Dermis blood vessel endothelial cell (primary cell): ENCODE measurements at places on chromosomes 16 and 17.
A peak's percentile ranks its signal among the peaks of the same experiment; 100 is the strongest.

DNA sequence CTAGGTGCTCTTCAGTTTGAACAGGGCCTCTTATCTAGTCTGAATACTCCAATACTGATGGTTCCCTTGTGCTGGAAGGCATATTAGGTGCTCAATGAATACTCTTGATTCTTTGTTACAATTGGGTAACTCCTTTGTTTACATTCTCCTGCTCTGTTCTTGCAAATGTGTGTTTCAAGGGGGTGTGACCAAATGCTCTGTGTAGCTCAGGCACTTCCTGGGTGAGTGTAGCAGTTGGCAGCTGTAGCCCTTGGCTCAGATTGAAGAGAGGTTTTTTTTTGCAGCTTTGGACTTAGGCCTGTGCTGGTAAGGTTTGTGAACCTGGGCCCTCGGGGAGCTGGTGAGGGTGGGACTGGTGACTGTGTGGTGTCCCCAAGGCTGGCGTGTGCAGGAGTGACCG lies 20.2 kb downstream of the TBCD start:
- no peak for DNase-seq

DNA sequence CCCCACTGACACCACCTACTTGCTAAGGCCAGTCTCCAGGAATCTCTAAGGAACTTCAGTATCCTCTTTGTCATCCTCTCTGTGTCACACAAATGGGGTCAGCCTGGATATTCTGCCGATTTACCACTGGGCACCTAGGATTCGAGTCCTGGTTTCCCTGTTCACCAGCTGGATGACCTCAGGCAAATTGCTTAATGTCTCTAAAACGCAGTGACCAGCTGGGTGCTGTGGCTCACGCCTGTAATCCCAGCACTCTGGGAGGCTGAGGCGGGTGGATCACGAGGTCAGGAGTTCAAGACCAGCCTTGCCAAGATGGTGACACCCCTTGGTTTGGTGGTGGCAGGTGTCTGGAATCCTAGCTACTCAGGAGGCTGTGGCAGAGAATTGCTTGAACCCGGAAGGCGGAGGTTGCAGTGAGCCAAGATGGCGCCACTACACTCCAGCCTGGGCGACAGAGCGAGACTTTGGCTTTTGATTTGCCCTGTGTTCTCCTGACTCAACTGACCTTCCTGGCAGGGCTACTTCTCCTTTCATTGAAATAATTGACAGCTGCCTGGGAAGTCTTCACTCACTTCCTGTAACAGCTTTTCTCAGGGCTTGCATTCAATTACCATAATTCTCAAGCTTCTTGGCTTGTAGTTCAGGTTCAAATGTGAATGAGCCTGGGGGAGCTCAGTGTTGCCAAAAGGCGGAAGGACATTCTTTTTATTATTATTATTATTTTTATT lies 15.4 kb downstream of the SYCE1L start:
- DNase-seq: peak; percentile 52

DNA sequence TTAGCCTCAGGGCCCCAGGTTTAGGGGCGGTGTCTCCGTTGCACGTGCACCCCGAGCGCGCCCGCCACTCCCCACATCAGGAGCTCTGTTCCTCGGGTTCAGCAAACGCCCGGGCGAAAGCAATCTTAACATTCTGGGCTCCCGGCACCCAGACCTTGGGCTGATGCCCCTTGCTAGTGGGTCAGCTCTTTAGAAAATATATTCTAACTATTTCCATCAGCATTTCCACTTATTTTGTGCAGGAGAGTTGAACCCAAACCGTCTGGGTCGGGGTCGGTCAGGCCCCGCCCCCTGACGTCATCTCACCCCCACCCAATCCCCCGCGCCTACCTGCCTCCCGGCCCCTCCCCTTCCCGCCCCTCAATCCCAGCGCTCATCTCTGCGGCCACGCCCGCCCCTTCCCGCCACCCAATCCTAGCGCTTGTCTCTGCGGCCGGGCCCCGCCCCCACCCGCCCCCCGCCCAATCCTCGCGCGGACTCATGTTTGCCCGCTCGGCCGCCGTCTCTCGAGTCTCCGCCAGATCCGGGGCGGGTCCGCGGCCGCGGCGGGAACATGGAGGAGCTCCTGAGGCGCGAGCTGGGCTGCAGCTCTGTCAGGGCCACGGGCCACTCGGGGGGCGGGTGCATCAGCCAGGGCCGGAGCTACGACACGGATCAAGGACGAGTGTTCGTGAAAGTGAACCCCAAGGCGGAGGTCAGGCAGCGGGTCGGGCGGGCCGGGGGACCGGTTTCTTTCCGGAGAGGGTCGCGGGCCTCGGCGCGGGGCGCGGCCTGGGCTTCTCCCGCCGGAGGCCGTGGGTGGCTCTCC lies at the start of gene FN3KRP:
Gene FN3KRP (plus strand): TSS at position 504 of the 808 bp plus-strand sequence. CDS start 50 bp downstream, at position 554.
- DNase-seq: peak; percentile 94

GRCh38 chr17:8140065-8141029 lies 11.9 kb downstream of the PER1 start:
- DNase-seq: no peak

DNA sequence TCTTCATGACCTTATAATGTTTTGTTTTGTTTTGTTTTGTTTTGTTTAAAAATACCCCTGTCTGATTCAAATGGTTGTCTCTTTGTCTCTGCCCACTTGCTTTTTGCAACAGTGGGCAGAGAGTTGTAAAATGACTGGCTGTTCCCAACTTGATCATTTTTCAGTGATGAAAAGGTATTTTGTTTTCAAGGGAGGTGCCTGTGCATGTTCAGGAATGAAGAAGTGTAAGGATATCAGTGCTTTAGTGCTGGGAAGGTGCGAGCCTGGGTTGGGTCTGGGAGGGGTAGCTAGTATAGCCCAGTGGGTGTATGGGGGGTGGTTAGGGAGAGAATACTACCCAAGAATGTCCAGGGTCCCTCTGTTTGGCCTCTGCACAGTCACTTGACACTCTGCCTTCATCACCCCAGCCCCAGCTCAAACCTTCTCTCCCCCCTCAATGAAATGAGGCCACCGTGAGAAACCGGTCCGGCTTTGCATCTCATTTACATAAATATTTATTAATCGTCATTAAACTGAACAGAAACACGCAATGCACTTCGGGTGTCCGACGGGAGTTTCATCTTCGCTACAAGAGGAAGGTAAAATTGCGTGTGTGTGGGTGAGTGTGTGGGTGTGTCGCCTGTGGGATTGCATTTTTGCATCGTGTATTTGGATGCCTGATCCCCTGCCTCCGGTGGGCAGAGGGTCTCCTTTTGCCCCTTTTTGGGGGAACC lies 4.3 kb downstream of the NEUROD2 start:
- no peak for DNase-seq

DNA sequence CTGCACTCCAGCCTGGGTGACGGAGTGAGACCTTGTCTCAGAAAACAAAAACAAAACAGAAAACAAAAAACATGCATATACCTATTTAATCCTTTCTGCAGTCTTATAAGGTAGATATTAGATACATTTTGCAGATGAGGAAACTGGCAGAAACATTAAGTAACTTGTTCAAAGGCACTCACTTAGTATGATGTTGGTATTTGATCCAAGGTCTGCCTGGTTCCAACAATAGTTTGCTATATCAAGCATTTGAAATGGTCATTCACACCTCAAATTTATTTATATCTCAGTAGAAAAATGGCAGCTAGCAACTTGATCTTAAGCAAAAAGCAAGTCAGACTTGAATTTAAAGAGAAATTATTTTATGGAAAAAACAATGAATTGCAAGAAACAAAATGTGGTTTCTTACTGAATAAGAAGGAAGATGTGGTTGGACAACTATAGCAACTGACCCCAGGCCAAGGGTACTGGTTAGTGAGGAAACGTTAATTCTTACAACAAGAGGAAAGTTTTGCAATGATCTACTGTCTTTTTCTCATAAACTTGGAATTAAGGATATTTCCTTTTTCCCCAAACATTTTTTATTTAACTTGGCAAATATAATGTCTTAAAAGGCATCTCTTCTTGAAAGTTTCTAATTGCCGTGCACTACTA lies 19.7 kb downstream of the DHRS7B start:
- DNase-seq: no peak

DNA sequence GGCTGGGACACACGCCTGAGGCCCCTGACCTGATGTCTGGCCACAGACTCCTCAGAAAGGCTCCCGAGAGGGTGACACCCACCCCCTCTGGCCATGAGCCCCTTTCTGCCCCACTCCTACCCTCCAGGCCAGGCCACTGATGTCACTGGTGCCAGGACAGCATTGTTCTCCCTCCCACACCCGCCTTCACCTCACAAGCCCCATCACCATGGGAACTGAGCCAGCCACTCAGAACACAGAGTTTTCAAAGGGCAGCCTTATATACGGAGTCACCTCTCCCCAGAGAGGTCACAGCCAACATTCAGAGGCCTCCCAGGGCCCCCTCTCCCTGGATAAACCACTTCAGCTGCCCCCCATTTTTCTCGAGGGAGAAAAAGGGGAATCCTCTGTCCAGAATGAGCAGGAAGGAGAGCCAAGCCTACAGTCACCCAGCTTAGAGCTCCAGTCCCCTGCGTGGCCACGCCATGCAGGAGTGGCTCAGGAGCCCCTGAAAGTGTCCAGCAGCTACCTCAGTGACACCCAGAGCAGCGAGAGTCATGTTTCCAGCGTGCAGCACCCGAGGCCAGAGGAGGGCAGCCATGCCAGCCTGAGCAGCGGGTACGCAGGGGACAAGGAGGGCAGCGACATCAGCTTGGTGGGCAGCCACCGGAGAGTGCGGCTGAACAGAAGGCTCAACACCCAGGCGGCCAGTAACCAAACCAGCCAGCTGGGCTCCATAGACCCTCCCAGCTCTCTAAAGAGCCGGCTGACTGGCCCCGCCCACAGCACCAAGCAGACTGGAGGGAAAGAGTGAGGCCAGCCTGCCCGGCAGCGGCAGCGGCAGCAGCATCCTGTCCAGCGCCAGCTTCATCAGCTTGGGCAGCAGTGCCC lies at the start of gene C16orf82:
Gene C16orf82 (plus strand): TSS at position 260 of the 870 bp plus-strand sequence.
- no peak for DNase-seq

DNA sequence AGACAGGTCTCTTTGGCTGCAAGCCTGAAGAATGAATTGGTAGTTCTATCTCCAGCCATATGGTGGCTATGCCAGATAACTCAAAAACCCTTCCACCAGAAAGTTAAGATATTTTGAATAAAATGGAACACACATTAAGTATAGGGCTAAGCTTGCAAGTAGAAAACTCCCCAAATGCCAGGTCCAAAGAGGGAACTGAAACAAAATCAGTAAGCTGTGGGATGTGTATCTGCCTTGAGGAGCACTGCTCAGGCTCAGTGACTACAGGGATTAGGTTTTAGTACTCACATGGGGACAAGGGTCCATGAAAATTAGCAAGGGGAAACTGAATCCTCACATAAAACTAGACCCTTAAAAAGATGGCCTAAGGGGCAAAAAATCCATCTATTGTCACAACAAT lies 115.7 kb upstream of the PMFBP1 start:
- DNase-seq: no peak

DNA sequence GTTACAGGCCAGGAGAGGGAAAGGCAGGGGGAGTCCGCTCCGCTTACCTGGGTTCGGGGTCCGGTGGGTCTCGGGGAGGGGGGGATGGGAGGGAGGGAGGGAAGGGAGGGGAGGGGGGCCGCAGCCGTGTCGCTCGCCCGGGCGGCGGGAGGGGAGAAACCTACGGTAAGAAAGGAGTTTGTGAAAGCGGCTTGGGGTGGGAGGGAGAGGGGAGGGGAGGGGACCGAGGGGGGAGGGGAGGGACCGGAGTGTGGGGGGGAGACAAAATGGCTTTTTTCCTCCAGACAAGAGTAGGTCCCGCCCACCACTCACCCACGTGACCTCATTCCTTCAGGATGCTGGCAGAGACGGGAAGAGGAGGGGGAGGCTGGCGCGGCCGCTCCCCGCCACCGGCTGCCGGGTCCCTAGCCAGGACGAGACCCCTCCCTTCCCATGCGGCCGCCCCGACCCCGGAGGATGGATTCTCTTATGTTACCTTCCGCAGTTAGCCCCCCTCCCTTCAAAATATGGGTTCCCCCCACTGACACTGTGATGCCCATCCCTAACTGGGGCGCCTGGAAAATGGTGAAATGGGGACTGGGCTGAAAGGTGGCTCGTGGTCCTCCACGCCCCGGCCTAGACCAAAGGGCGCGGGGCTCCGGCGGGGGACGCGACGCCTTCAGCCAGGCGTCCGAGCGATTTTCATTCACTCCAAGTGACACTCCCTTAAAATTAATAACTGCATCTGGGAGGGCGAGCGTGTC lies at the start of gene PCGF2:
Gene PCGF2 (minus strand): TSS at position 188 of the 743 bp plus-strand sequence. CDS start 7,934 bp downstream, outside the sequence.
- peak; percentile 92 for DNase-seq

GRCh38 chr16:85613604-85614337 lies 649 bp downstream of the GSE1 start:
- DNase-seq: no peak

DNA sequence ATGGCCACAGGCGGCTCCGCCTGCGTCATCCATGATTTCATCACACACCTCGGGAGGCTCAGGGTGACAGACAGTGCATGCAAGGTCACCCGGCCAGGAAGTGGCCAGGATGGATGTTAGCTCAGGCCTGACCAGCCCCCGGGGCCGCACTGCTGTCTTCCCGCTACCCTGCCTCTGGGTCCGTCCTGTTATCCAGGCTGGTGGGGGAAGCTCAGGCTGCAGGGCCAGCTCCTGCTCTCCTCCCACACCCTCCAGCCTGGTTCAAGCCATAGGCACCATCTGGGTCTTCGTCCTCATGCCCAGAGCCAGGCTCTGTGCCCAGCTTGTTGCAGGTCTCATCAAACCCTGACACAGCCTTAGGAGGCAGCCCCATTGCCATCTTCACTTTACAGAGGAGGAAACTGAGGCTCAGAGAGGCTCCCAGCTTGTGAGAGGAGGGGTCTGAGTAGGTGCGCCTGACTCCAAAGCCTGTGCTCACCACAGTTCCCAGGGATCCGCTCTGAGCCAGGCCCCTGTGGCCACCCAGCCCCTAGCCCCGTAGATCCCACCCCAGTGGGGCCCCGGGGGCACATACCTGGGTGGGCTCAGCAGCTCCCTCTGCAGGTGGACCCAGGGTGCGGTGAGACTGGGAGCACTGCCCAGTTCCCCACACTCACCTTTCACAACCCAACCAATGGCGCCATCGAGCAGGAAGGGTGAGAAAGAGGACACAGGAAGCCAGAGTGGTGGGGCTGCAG lies 412 bp upstream of the ADGRG3 start:
- no peak for DNase-seq

DNA sequence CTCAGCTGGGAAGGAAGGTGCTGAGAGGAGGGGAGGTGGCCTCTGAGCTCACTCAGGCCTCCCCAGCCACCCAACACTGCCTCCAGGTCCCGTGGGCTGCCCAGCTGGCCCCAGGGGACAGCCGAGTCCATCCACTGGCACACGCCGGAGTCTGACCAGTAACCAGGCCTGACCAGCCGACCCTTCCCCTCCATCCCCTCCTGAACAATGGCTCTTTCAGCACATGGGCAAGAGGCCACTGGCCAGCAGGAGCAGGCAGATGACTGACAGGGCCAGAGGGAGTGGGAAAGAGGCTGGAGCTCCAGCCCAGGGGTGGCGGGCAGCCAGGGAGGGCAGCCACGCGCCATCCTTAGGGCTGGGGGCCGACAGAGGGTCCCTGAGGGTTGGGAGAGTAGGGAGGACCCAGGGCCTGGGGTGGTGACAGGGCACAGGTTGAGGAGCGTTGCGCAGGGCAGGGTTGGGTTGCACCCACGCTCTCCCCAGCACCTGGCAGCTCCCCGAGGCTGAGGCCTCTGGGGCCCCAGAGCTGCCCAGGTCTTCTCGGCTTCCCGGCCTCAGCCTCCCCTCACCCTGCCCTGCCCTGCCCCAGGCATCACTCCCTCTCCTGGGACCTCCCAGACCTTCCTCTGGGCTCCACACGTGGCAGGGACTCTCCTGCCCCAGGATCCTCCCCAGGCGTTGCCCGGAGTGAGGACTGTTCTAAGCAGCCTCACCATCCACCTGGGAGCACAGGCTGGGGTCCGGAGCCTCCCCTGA lies 20.2 kb upstream of the SLC38A10 start:
- no peak for DNase-seq

GRCh38 chr17:3048727-3049471 lies 14.5 kb downstream of the OR1D5 start:
- peak; percentile 99 for DNase-seq

GRCh38 chr16:56382459-56382858 lies 42.9 kb downstream of the AMFR start:
- DNase-seq: no peak
